HTR-8/SVneo (cell line): ENCODE measurements at places on chromosomes 2 and 18.
A peak's percentile ranks its signal among the peaks of the same experiment; 100 is the strongest.

GRCh38 chr2:215736653-215737290 lies 276.6 kb downstream of the MREG start:
- DNase-seq: peak; percentile 19

DNA sequence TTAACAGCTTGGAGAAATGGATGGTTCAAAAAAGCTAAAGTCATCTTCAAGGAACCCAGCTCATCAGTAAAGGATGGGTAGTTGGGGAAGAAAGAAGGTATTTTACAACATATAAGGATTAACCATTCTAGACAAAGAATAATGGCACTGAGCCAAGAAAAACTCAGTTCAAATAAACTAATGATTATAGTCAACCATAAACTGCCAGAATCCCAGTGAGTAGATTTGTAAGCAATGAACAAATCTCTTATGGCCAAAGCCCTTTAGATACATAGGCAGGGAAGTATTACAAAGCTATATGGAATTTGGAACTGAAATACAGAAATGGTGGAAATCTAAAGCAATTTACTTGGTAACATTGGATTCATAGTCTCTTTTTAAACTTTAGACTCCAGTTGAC lies 92.4 kb upstream of the ZFP36L2 start:
- DNase-seq: no peak

GRCh38 chr18:26702086-26702485 lies 153.7 kb upstream of the KCTD1 start:
- DNase-seq: no peak

DNA sequence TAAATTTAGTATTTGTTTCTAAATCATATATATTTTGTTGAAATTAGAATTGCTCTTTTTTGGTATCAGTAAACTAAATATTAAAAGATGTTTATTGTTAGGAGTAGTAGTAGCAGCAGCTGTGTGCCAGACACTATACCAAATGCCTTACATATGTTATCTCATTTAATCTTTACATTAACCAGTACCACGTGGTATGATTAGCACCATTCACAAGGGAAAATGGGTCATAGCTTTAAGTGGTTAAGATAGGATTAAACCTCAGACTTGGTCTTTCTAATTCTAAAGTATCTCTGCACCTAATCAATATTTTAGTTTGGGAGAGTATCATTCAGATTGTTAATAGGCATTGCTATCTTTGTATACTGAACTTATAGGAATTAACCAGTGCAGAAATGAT lies 29.0 kb downstream of the PSMD14 start:
- no peak for DNase-seq

DNA sequence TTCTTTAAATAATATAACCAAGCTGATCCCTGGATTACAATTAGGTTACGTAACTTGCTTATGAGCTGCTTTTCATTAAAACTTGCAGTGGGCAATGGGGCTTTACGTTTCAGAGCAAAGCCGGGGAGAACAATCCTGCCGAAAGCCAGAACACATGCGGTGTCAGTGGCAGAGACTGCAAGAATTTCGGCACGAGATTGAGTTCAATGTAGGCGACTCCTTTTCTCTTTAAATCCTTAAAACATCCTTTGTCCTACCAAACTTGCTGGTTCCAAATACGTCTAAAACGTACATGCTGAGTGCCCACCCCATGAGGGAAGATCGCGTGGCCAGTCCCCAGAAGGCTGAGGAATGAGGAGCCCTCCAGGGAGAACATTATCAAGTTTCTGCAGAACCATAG lies 36.8 kb upstream of the NCOA1 start:
- no peak for DNase-seq

GRCh38 chr18:59141294-59142068 lies 1.8 kb downstream of the SEC11C start:
- DNase-seq: no peak

GRCh38 chr18:62521593-62521992 lies 1.2 kb upstream of the ZCCHC2 start:
- DNase-seq: no peak

GRCh38 chr18:27704736-27705361 lies 472.1 kb downstream of the CDH2 start:
- no peak for DNase-seq
